ENCODE measurements at places on chromosomes 5 and 9.

DNA sequence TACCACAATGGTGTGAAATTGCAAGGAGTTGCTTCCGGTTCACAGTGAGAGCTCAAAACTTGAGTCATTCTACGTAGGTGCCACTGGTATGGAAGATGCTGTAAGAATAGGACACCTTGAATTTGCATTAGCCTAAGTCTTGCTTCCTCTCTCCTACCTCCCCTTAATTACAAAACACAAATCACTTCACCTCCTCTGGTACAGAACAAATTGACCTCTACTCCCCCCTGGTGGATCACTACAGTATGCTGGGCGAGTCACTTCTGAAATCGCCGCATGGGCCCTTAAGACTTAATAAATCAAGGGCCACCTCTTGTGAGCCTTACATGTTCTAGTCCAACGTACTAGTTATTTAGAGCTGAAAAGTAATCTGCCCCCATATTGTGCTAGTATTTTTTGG, 145.3 kb upstream of the SMARCA2 start:
- peak; percentile 30 for DNase-seq

DNA sequence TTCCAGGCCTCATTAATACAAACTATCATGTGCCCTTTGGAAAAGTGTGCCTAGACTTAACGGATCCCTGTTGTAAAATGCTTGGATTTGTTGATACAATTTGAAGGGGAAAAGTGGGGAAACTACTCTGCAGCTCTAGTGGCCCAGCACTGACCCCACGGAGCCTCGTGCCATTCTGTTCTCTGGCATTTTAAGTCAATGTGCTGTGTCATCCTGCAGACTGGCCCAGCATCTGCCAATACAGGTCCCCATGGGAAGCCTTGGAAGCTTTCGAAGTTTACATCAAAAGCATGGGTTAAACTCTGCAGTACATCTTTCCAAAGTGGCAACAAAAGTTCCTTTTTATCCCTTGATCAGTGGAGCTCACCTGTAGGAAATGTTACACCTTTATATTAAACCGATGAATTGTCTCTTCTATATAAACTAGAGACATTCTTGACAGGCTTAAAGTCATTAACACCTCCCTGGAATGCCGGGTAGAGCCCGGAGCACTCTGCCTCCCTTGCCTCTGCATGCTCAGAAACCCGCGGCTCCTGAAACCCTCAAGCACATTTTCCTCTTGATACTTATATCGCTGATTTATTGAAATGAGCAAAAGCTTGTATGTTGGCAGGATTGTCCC, 596.0 kb upstream of the ADAMTS16 start:
- DNase-seq = no peak

GRCh38 chr9:88184976-88185375, 46.7 kb upstream of the SPATA31C2 start:
- no peak for DNase-seq

DNA sequence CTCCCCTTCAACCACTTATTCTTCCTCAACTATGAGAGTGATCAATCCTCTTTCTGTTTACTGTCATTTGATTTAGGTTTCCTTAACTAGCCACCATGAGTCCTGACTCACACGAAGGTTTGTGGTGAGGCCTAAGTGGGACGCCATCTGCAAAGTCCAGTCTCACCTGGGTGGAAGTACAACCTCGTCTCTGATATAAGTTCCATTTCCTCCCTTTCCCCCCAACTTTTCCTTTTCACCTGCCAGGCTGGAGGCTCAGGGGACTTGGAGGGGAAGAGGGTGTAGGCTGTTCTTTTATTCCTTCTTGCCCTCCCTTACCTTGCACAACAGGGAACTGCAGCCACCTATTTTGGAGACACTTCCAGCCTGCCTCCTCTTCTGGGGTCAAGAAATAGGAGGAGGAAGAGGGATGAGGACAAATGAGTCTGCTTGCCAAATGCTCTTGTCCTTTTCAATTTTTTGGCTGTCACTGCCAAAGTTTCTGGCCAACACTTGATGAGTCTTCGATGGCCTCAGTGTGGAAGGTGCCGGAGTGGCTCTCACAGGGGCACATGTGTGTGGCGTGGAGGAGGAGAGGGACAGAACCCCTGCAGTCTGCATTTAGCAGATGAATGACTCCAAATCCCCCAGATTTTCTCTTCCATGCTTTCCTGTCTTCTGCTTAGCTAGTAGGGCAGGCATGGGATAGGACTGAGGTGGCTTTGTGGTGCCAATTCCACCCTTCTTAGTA, 249.6 kb downstream of the NSG2 start:
- no peak for DNase-seq

GRCh38 chr5:6535594-6535993, 86.9 kb downstream of the UBE2QL1 start:
- DNase-seq = no peak

- DNase-seq = no peak
Observed at GRCh38 chr5:163917747-163918146, 412.3 kb downstream of the MAT2B start.

DNA sequence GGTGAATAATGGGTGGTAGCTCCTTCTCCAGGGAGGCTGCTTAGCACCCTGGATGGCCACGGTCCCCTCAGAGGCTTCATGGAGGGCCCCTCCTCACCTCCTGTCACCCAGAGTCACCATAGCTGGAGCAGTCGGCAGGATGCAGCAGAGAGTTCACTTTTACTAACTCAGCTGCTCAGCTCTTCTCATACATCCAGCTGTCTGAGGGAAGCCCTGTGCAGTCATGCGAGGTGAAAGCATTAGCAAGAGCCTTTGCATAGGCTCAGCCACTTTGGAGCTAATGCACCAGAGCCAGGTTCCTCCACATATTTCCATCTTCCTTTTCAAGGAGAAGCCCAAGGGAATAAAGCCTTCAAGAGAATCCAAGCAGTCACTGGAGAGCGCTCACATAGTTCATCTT, 499.2 kb downstream of the BNC2 start:
- DNase-seq = no peak

DNA sequence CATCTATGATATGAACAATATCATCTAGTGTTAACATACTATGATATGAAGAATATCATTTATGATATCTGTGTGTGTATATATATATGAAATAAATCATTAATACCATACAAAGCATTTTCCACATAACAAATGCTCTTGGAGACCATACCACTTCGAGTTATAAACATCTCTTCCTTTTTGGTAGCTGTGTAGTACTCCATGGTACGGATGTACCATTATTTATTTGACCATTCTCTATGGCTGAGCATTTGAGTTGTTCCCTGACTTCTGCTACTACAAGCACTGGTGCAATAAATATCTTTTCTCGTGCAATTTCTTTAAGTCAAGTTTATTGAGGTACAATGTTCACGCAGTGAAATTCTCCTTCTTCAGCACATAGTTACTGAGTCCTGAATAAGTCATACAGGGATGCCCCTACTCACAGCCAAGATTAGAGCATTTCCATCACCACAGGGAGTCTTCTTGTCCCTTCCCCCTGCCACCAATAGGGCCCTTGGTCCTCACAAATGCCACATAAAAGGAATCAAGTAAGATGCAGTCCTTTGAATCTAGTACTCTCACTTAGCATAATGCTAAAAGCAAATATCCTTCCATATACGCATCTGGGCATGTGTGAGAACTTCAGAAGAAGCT, 75.2 kb upstream of the SLC25A48 start:
- no peak for DNase-seq

- no peak for DNase-seq
Observed at GRCh38 chr5:100858987-100859545, 44.0 kb downstream of the ST8SIA4 start.

GRCh38 chr9:94611638-94612068, 18.0 kb upstream of the FBP2 start:
- no peak for DNase-seq

GRCh38 chr9:97388721-97389238, 23.1 kb upstream of the TDRD7 start:
- DNase-seq = peak; percentile 33

GRCh38 chr5:74152625-74153254, 487.8 kb downstream of the ENC1 start:
- no peak for DNase-seq

DNA sequence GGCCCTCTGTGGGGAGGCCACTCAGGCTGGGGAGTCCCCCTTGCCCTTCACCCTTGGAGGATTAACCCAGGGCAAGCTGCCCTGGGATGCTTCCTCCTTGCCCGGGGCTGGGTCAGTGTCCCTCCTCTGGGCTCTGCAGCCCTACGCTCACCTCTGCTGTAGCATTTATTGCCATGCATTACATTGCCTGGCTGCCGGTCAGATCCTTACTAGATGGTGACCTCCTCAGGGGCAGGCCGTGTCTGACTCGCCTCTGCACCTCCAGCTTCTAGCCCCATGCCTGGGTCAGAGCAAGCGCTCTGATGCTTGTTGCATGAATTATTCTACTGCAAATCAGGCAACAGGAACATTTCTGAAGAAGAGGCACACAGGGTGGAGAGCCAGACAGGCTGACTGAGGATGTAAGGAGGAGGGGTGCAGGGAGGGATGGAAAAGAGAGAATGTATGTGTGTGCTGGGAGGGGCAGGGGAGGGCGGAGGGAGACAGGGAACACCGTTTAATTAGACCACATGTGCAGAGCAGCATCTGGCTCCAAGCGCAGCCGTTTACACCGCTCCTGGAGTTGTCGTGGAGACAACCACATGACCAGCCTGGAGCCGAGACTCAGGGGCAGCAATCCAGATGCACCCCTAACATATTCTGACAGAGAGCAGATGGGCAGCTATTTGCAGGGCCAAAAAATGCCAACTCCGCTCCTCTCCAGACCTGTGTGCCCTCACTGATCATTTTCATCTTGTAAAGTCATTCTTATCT, 117.0 kb downstream of the CRB2 start:
- DNase-seq = no peak

Data from CD4-positive, alpha-beta T cell treated with Interleukin-4 for 4 hours (primary cell).